MCF 10A (cell line): ENCODE measurements at places on chromosomes 7 and 10. TPM values are rescaled to one million over a fixed set of nuclear protein-coding genes. Genes with fewer than 3 reads are reported as not detected.

The RPP38 gene
- 26.4 and 30.8 TPM in 2 replicates for total RNA-seq

The HSPA12A gene
- 9.1 and 13.1 TPM in 2 replicates for total RNA-seq

The FAM24B gene
- 17.1 and 23.7 TPM in 2 replicates for total RNA-seq

The KLF14 gene
- not detected in 2 replicates for total RNA-seq

The ZNF365 gene
- total RNA-seq = 1.3 and 2.9 TPM in 2 replicates

The TLX1 gene
- total RNA-seq = not detected in 2 replicates

The FAS gene
- 55.6 and 60.2 TPM in 2 replicates for total RNA-seq

The KEL gene
- total RNA-seq = not detected in 2 replicates

The TASOR2 gene
- total RNA-seq = 93.4 and 123 TPM in 2 replicates

The AFAP1L2 gene
- 5.8 and 8.5 TPM in 2 replicates for total RNA-seq

The FASTK gene
- total RNA-seq = 79.3 and 83.6 TPM in 2 replicates

The NPC1L1 gene
- 0.07 TPM in 1 of 2 replicates, not detected in the other for total RNA-seq

The SEC61A2 gene
- 11.4 and 17.4 TPM in 2 replicates for total RNA-seq

The KCNIP2 gene
- 2.1 and 2.6 TPM in 2 replicates for total RNA-seq

The ST7 gene
- total RNA-seq = 14.8 and 18.5 TPM in 2 replicates

The IDE gene
- 54.6 and 66.4 TPM in 2 replicates for total RNA-seq

The SLC29A4 gene
- total RNA-seq = 0.56 and 0.96 TPM in 2 replicates

The PHYHIPL gene
- total RNA-seq = not detected in 2 replicates

The TMEM106B gene
- total RNA-seq = 33.7 and 41.7 TPM in 2 replicates

The DNAJB6 gene
- 110 and 124 TPM in 2 replicates for total RNA-seq

The CYP2C9 gene
- not detected in 2 replicates for total RNA-seq

The AQP1 gene
- 0.71 TPM in 1 of 2 replicates, not detected in the other for total RNA-seq

The PDE6C gene
- total RNA-seq = not detected in 2 replicates

The REEP3 gene
- 51.8 and 69.0 TPM in 2 replicates for total RNA-seq

The POT1 gene
- total RNA-seq = 17.5 and 24.1 TPM in 2 replicates

The DENND2A gene
- 0.26 TPM in 1 of 2 replicates, not detected in the other for total RNA-seq

The NUTM2A gene
- 0.47 and 0.82 TPM in 2 replicates for total RNA-seq

The TMEM229A gene
- total RNA-seq = not detected in 2 replicates

The OPN4 gene
- not detected in 2 replicates for total RNA-seq

The STK31 gene
- total RNA-seq = not detected in 2 replicates

The OR2A12 gene
- not detected in 2 replicates for total RNA-seq

The CLDN15 gene
- total RNA-seq = 8.5 and 17.1 TPM in 2 replicates

The PCBD1 gene
- 40.3 and 52.4 TPM in 2 replicates for total RNA-seq

The KCNH2 gene
- total RNA-seq = 0.09 TPM in 1 of 2 replicates, not detected in the other

The ITGB1 gene
- total RNA-seq = 680 and 703 TPM in 2 replicates

The BAMBI gene
- 21.2 and 31.6 TPM in 2 replicates for total RNA-seq

The BEND7 gene
- total RNA-seq = 12.4 and 17.2 TPM in 2 replicates

The ZNF239 gene
- total RNA-seq = 9.9 and 16.4 TPM in 2 replicates

The KNDC1 gene
- total RNA-seq = 2.1 and 2.4 TPM in 2 replicates

The IPMK gene
- 5.2 TPM in 2 replicates for total RNA-seq

The TAS2R41 gene
- not detected in 2 replicates for total RNA-seq

The ADCK2 gene
- total RNA-seq = 22.2 and 27.8 TPM in 2 replicates

The ADK gene
- 96.6 and 98.6 TPM in 2 replicates for total RNA-seq

The FAM3C gene
- 56.5 and 64.1 TPM in 2 replicates for total RNA-seq

The TSPAN33 gene
- total RNA-seq = 1.7 TPM in 2 replicates

The TUBAL3 gene
- total RNA-seq = 0.22 and 0.44 TPM in 2 replicates

The TRIM74 gene
- total RNA-seq = 0.26 and 1.0 TPM in 2 replicates
